ENCODE measurements at places on chromosomes 3 and 15. TPM values are rescaled to one million over a fixed set of nuclear protein-coding genes. Genes with fewer than 3 reads are reported as not detected.

GOLGA6A gene
- polyA plus RNA-seq, result 0.31 TPM

PRKCD gene
- 24.9 TPM for polyA plus RNA-seq

ITIH1 gene
- polyA plus RNA-seq, result 0.19 TPM

CPNE9 gene
- polyA plus RNA-seq, result not detected

QTRT2 gene
- 33.5 TPM for polyA plus RNA-seq

TMEM158 gene
- polyA plus RNA-seq, result 12.5 TPM

ROPN1 gene
- polyA plus RNA-seq, result 0.18 TPM

NR1D2 gene
- 36.3 TPM for polyA plus RNA-seq

PP2D1 gene
- 0.18 TPM for polyA plus RNA-seq

C2CD4A gene
- 0.29 TPM for polyA plus RNA-seq

TTLL13 gene
- polyA plus RNA-seq, result 0.08 TPM

EIF5A2 gene
- 4.2 TPM for polyA plus RNA-seq

IGSF10 gene
- polyA plus RNA-seq, result 1.8 TPM

B3GNT5 gene
- 22.7 TPM for polyA plus RNA-seq

GCSAM gene
- polyA plus RNA-seq, result 2.4 TPM

GATM gene
- polyA plus RNA-seq, result 175 TPM

SERP1 gene
- polyA plus RNA-seq, result 113 TPM

All from left renal cortex interstitium (tissue), 4 donors.